SK-N-MC (cell line): ENCODE measurements at places on chromosomes 5 and 9.

DNA sequence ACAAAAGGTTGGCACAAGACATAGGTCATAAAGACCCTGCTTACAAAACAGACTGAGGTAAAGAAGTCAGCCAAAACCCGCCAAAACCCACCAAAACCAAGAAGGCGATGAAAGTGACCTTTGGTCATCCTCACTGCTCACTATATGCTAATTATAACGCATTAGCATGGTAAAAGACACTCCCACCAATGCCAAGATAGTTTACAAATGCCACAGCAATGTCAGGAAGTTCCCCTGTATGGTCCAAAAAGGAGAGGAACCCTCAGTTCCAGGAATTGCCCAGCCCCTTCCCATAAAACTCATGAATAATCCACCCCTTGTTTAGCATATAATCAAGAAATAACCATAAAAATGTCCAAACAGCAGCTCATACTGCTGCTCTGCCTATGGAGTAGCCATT is 27.7 kb downstream of the MLLT3 start:
- DNase-seq, result no peak

GRCh38 chr5:14081791-14082190 is 61.4 kb upstream of the TRIO start:
- no peak for DNase-seq

- no peak for DNase-seq
Observed at GRCh38 chr9:107228496-107229039, 54.5 kb upstream of the RAD23B start.

- DNase-seq, result peak; percentile 84
Observed at GRCh38 chr5:147782110-147783028, at the start of gene JAKMIP2. Gene JAKMIP2 (minus strand): TSS chr5:147782728. CDS start chr5:147671806, 110,922 bp downstream.

DNA sequence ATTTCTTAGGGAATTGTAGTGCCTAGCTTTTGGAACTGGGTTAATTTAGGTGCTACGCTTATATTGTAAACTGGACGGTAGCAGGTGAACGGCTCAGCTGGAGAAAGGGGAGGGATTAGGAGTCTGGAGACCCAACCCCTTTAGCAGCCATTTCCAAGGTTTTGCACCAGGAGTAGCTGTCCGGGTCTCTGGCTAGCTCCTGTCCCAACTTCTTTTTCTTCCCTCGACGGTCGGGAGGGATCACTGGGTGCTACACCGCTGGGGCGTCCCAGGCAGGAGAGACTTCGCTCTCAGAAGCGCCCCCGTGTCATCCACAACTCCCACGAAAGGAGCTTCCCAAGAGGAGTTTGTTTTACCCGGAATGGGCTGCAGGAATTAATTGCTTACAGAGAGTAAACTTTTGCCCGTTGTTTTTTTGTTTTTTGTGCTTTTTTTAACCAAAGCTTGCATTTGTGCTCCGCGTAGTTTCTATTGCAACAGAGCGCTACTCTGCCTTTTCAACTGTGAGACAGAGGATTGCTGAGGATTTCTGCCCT is 1640.9 kb upstream of the C9orf72 start:
- peak; percentile 20 for DNase-seq

GRCh38 chr9:97938081-97938644 is at the start of gene HEMGN:
Gene HEMGN (minus strand): TSS chr9:97938172. CDS start chr9:97938136, 36 bp downstream.
- DNase-seq, result no peak

DNA sequence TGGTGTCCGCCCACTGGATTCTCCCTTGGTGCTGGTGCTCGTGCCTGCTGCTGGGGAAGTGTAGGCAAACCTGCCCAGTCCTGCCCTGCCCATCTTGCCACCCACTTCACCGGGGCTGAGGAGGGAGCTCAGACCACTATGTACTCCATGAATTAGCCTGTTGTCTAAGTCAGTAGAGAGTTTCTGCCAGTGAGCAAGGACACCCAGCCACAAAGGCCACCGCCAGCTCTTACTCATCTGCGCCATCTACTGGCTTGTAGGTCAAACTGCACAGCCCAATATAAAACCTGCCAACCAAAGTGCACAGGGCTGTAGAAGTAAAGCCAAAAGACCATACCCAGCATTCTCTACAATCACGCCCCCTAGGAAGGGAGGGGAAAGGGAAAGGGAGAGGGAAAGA is 102.3 kb downstream of the GLIS3 start:
- no peak for DNase-seq

- DNase-seq, result no peak
Observed at GRCh38 chr9:114138552-114138971, 16.8 kb upstream of the COL27A1 start.

DNA sequence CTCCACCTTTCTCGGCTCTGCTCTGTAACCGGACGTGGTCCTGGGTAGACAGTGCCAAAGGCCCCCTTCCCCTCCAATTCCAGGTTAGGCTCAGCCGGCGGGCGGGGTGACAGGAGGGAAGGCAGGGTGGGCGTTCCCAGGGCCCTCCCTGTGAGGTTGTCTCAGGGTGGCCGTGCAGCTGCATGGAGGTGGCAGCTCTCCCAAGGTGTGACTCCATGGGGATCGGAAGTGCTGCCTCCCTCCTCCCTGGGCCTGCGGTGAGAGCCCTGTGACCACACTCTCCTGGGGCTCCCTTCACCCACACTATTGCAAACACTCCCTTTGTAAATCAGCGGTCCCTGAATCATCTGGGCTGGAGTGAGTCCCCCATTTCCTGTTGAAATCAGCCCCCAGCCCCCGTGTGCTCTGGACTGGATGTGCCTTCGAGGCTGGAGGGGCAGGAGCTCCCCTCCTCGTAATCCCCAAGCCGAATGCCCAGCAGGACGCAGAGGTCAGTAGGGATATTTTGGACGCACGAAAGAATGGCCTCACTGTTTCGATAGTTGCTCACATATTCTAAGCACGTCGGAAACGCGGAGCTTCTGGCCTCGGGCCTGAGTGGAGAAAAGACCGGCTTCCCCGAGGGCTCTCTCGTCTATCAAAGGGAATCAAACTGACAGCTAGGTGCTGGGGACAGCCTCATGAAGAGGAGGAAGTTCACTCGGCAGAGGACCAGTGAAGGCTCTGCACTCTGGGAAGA is 107.6 kb upstream of the COL5A1 start:
- no peak for DNase-seq

DNA sequence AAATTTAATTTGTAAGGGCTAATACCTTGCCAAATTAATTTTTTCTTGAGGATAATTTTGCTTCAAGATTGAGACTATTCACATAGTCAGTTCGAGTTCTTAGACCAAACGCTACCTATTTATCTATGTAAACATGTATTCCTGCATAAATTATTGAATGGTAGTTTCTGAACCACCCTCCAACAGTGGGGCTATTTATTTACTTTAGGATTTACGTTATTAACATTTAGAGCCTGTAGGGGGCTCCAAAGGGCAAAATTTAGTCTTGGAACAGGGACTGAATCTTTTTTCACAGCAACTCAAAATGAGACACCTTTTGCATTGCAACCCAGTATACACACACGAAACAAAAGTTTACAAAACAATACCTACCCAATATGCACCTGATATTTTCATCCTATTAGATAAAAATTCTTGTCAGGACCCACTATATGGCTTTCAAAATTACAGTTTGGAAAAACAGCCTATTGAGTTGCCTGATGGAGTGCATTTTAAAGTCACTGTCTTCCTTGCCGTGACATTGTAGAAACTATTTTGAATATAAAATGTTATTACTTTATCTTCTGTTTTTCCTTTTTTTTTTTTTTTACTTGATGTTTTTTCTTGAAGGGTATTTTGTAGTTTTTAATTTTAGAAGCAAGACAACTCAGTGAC is 47.1 kb upstream of the POU4F3 start:
- DNase-seq, result peak; percentile 56

GRCh38 chr5:83433891-83434290 is 37.7 kb upstream of the VCAN start:
- no peak for DNase-seq

GRCh38 chr5:132640613-132641012 is 17.4 kb upstream of the IL13 start:
- DNase-seq, result no peak

DNA sequence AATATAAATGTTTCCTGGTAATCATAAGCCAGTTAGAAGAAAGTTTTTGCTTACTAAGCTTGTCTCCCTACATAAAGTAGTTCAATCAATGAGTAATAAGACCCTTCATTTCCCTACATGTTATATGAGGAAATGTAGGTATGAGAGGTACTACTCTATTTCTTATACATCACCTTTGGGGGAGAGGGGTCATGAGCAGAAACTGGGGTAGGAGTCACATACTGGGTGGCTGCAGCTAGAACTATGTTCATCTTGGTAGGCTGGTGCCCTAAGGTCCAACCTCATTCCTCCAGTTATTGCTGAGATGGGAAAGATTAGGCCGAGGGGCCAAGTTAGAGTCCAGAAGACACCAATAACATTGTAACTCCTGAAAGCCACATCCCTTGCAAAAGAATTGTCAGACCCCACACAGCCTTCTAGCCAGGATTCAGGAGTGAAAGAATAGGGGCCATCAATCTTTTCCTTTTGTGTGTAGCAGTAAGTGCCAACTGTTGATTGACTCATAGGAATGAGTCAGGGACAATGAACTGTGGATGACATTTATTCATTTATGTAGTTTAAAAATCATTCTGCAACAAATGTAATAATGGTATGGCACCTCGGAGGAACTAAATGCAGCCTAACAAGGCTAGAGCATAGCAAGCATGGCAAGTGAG is 21.6 kb upstream of the SREK1 start:
- DNase-seq, result no peak

DNA sequence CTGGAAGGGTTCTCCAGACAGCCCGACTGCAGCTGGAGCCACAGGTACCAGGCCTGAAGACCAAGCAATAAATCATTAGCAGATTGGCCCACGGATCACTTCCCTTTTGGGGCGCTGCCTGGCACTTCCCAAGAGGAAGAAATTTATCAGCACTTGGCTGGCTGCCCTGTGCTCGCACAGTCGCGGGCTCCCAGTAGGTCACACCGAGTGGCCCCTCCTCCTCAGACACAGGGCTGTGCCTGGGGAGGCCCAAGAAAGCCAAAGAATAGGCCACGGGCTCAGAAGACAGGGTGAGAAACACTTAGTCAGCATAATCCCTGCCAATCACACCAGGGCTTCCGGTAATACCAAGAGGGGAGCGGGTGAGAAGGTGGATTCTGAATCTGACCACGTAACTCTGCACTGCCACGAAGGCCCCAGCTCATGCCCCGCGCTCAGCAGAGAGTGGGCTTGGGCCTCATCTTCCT is 115.7 kb upstream of the MSX2 start:
- DNase-seq, result no peak

DNA sequence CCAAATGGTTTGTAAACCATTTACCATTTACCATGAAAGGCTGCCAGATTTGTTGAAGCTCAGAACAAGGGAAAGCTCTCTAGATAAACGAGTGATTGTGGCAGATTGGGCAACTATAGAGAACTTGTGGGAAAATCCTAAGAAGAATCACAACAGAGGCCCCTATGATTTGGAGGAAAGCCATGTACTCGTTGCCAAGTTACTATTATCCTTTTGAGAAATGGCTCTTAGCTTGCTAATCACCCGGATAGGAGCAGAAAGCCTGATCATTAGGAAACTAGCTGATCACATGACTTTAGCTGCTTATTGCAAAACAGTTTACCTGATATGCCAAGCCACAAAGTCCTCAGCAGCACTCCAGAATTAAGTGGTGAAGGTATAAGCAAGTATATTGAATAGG is 23.5 kb upstream of the ATG10 start:
- DNase-seq, result no peak

GRCh38 chr5:56075361-56075760 is 80.6 kb upstream of the IL6ST start:
- no peak for DNase-seq

- no peak for DNase-seq
Observed at GRCh38 chr9:129402371-129402739, 218.5 kb downstream of the C9orf50 start.

GRCh38 chr5:151696470-151697061 is 9.9 kb upstream of the SPARC start:
- DNase-seq, result no peak

DNA sequence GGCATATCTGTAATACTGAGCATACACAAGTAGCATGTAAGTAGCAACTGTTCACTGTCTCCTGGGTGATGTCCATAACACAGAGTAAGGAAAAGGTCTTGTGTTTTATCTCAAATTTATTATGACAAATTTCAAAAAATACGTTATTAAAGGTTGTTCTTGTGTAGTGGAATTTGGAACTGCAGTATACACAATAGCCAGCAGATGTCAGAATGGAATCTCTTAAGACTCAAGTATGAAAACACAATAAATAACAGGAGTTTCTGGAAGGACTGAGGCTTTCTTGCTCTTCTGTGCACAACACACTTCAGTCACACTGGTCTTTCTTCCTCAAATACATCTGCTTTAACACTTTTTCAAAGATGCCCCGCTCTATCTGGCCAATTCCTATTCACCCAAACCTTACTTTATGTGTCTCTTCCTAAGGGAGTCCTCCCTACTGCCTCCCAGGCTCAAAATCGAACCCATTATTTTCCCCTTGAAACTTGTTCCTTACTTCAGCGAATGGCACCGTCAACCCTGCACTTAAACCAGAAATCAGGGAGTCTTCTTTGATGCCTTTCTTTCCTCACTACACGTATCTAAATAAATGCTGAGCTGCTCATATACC is 6.5 kb upstream of the FBXO10 start:
- DNase-seq, result no peak

DNA sequence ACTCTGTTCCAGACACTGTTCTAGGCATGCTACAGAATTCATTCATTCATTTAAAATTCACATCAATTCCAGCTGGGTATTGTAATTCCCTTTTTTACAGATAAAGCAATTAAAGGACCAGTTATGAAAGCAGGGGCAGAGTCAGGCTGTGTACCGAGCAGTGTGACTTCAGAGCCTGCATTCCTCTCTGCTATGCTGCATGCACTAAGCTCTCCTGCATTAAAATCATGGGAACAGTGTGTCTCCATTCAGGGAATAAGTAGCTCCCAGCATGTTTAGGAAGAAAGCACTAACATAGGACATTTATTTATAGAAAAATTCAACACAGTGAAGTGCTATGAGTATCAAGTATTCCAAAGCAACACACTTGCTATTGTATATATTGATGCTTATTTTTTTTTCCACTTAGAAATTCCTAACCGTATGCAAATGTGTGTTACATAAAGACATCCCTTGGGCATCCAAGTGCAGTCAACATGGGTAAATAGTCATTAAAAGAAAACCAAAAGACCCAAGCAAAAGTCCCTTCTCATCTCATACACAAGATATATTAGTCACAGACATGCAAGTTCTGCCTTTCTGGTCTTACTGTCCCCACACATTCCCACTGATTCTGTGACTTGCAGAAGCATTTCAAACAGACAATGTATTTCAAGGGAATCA is 173.7 kb downstream of the GABRB2 start:
- no peak for DNase-seq

DNA sequence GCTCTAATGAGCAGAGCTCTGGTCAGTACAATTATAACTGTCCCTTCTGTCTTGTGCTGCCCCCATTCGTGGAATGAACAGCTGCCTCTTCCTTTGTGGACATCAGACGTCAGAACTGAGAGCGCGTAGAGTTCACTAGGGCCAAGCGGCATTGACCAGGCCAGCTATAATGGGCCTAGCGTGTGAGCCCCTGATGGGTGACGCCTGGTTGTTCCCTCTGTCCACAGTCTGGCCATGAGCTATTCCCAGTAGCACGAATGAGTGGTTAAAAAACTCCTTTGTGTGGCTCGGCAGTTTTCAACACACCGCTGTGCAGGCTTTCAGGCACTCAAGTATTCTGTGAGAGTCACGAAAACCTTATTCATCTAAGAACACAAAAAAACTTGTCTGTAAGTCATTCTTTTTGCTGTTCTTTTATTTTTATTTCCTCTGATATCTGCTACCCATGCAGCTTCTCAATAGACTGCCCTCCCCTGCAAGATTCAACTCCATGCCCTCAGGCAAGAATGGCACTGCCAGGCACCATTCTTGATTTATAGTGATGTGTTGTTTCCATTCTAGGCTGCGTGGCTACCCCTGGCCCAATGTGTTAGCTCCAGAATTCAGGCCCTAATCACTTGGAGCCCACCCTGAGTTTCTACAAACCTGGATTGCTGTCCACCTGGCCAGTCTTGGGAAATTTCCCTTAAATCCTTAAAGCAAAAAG is 52.5 kb downstream of the ANKDD1B start:
- DNase-seq, result no peak
